Stimulated activated naive B cell treated with anti-CD40 and anti-IgM and Interleukin-4, amounts not matched to agents 10 μg/mL and 1 μg/mL and 100 μg/mL, for 72 hours (primary cell): ENCODE measurements at places on chromosomes 1 and 21.

- DNase-seq, result no peak
Observed at GRCh38 chr1:85847356-85847755, 139.1 kb upstream of the ZNHIT6 start.

GRCh38 chr1:43229826-43230780 is 39.7 kb upstream of the TMEM125 start:
- DNase-seq, result no peak

DNA sequence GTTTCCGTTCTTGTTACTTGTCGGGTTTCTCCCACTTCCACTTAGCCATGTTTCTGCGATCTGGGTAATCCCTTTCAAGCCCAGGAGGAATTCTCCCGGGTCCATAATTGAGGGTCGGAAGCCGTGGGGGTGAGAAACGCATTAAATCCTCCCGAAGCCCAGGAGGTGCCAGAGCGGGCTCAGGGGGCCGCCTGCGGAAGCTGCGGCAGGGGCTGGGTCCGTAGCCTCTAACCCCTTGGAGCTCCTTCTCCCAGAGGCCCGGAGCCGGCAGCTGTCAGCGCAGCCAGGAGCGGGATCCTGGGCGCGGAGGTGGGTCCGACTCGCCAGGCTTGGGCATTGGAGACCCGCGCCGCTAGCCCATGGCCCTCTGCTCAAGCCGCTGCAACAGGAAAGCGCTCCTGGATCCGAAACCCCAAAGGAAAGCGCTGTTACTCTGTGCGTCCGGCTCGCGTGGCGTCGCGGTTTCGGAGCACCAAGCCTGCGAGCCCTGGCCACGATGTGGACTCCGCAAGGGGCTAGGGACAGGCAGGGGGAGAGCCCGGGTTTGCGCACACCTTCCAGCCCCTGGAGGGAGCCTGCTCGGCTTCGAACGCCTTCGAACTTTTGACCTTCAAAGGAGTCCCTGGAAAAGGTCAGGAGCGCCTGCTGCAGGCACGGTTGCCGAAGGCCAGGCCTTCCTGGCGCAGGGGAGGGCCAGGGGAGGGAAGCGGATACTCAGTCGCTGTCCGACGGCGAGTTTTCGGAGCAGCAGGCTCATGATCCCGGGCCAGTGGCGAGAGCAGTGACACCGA is 1.7 kb upstream of the SIM2 start:
- DNase-seq, result no peak

DNA sequence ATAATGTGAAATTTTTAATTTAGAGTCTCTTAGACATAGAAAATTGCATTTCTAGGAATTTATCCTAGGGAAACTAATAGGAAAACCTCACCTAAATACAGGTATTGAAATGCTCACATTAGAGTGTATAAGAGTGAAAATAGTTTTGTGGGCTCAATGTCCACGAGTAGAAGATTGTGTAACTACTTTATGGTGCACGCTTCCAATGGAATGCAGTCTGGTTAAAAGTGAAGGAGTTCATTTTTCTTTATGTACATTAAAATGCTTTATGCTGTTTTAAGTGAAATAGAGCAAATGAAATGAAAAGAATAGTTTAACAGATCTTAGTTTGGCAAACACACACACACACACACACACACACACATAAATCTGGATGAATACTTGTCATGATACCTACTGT is 278.2 kb downstream of the USP25 start:
- no peak for DNase-seq

GRCh38 chr1:234369033-234369430 is 4.2 kb upstream of the COA6 start:
- DNase-seq, result no peak

GRCh38 chr1:40120128-40120527 is 23.1 kb upstream of the PPT1 start:
- no peak for DNase-seq

DNA sequence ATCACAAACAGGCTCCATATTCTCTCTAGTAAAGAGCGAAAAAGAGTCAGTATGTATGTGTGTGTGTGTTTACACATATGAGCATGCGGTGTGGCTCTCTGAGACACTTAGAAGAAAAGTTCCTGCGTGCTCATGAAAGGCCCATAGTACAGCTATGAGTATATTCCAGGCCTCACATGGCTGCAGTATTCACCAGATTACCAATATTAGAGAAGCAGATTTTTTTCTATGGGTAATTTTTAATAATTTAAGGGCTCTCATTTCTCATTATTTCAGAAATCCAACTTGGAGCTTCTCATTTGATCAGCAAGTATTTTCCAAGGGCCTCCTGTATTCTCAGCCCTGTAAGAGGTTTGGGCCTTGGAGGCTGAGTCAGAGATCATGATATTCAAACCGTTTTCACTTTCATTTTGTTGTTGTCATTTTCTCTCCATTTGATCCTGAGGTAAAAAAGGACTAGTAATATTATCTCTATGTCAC is 232.9 kb upstream of the SGIP1 start:
- no peak for DNase-seq

- DNase-seq, result no peak
Observed at GRCh38 chr1:79042539-79042938, 36.0 kb upstream of the ADGRL4 start.

- DNase-seq, result no peak
Observed at GRCh38 chr21:31711326-31711725, 20.6 kb downstream of the SCAF4 start.

DNA sequence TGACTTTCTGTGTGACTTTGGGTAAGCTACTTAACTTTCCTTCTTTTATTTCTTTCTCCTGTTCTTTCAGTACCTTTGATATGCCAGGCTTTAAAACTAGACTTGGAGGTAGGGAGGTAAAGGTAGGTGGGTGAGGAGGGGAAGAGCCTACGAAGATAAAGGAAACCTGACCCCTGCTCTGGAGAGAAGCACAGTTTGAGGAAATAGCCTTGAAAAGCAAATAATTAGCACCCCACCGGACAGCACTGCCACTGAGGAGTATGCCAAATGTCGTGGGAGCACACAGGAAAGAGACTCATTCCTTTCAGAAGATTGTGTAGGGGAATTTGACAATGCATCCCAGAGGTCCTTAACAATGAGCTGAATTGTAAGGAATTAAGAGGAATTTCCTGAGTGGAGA is 65.2 kb upstream of the SPAG17 start:
- no peak for DNase-seq

GRCh38 chr1:105730701-105731100 is 1325.8 kb upstream of the PRMT6 start:
- DNase-seq, result no peak

DNA sequence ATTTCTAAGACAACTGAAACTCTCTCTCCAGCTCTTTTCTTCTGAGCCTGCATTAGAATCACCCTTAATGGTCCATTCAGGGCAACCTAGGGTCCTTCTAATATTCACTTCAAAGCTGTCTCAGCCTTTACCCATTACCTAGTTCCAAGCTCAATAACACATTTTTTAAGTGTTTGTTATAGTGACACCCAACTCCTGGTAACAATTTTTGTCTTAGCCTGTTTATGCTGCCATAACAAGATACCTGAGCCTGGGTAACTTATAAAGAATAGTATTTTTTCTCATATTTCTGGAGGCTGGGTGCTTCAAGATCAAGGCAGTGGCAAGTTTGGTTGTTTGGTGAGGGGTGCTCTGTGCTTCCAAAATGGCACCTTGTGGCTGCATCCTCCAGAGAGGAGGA is 531.5 kb upstream of the USP24 start:
- no peak for DNase-seq

DNA sequence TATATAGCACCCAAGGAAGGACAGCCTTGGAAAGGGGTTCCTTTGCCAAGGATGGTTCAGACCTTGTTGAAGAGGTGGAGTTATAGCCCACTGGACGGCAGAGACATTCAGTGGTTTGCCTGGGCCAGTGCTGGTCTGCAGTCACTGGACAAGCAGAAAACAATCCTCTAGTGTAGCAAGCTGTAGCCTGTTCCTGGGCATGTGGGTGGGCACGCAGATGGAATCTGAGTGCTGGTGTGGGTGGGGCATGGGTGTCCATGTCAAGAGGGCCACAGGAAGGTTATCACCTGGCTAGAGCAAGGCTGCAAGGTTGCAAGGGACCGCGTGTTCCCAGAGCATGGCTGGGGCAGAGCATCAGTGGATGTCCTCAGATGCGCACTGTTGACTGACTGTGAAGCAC is 244.7 kb downstream of the PTPRU start:
- no peak for DNase-seq

GRCh38 chr1:184693011-184693410 is 61.6 kb downstream of the EDEM3 start:
- no peak for DNase-seq

DNA sequence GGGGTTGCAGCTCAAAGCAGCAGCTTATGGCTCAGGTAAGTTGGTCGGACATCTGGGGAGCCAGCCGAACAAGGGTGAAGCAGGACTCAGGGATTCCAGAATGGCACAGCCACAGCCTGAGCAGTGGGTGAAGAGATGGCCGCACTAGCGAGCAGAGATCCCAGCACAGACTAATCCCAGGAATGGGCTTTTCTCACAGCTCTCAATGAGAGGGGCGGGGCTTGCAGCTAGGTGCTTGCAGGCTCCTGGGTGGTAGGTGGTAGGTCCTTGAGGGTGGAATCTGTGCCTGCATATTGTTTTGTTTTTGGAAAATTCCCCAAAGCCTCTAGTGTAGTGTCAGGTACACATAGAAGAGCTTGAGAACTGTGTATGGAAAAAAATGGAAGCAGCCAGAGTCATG is 9.0 kb downstream of the KIAA0040 start:
- DNase-seq, result no peak

- no peak for DNase-seq
Observed at GRCh38 chr21:35234725-35235124, 185.6 kb upstream of the RUNX1 start.

- no peak for DNase-seq
Observed at GRCh38 chr1:18945401-18945849, 11.1 kb downstream of the IFFO2 start.

DNA sequence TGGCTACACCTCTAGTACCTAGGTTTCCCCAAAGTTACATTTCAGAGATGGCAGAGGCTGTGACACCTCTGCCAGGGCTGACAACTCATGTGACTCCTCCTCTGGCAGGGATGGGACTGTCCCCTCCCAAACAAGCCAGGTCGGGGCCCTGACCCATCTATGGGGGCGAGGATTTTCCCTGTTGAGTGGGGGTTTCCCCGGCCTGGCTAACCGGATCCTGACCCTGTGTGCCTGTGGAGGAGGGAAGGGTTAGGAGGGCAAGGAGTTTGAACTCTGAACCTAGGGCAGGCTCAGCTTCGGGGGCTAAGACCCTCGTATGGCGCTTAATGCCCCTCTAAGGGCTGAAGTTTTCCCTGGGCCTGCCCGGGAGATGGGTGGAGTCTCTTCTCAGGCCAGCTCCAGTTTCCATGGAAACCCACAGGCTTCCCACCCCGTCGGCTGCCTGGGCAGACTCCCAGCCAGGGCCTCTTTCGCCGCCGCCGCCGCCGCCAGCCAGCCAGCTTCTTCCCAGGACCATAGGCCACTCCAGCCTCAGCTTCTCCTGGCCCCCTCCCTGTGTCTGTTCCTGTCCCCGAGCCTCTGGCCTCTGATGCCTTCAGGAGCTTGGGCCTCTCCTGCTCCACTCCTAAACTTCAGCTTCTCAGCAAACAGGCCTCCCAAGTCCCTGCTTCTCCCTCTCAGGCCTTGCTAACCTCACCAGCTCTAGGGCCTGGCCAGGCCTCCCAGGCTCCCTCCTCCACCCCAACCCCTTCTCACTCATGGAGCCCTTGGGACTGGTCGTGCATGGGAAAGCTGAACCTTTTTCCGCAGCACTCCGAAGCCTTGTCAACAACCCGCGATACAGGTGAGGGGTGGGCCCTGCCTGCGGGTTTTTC is at the start of gene BTBD19:
Gene BTBD19, plus strand, starts transcription at position 461 of the 875 bp plus-strand sequence. Its CDS starts 298 bp downstream, at position 759.
- peak; percentile 86 for DNase-seq

DNA sequence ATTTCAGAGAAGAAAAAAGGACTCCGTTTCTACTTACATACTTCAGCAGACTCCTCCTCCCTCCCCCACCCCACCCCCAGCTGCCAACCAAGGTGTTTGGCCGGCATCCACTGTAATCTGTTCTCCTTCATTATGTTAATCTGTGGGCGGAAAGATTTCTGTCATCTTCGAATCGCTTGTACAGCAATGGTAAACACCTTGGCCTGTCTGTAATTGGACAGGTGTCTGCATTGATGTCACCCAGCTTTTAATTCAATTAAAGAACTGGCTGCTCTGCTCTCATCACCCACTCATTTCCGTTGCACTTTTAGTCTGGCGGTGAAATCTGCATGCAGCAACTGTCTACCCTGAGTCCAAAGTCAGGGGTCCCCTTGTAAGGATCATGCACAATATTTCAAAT is 368.6 kb downstream of the USH2A start:
- no peak for DNase-seq

DNA sequence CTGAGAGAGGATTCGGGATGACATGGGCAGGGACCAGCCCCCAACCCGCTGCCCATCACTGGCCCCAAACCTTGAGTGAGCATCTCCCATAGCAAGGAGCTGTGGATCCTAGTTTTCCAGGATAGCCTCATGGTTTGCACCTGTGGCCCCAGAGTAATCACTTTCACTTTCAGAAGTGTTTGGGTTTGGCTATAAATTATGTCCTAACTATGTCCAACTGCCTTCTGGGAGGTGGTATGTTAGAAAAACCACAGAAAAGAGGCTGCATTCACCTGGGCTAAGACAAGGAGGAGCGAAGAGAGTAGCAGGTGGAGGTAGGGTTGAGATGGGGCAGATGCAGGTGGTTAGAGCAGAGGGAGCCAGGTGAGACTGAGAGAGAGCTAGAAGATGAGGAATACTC is 19.4 kb upstream of the CLIC6 start:
- DNase-seq, result no peak

DNA sequence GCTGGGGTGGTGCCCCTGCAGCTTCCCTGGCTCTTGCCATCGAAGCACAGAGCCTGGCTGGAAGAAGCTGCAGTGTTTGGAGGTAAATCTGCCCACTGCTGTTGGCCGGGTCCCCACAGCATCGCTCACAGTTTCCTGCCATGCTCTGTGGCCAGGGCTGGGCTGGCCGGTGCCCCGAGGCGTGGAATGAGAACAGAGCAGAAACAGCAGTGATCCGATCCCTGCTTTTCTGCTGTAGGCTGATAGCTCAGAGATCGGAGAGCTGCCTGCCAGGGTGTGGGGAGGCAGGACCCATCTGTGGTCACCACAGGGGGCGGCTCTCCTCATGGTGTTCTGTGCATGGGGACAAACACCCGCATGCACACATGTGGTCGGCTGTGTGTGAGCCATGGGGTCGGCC is 11.5 kb downstream of the SLC45A1 start:
- DNase-seq, result no peak

GRCh38 chr21:40886931-40887330 is 40.0 kb upstream of the DSCAM start:
- no peak for DNase-seq

DNA sequence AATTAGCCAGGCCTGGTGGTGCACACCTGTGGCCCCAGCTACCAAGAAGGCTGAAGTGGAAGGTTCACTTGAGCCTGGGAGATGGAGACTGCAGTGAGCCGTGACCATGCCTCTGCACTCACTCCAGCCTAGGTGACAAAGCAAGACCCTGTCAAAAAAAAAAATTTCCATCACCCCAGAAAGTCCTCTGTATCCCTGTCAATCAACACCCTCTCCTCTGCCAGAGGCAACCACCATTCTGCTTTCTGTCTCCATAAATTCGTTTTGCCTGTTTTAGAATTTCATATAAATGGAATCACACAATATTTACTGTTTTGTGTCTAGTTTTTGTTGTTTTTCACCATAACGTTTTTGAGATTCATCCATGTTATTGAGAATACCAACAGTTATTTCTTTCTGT is 141.6 kb upstream of the SLC45A1 start:
- DNase-seq, result no peak
